Spinal cord (tissue), 10 donors: ENCODE measurements at places on chromosomes 12 and 14. TPM values are rescaled to one million over a fixed set of nuclear protein-coding genes. Genes with fewer than 3 reads are reported as not detected.

- H3K27ac ChIP-seq = no peak overlapping the region
- no peaks in the 10 kb centered on the region for H3K36me3 ChIP-seq
- no peak overlapping the region for H3K4me3 ChIP-seq
- no peaks in the 10 kb centered on the region for H3K4me1 ChIP-seq
Observed at GRCh38 chr12:91331371-91331770, 148.8 kb upstream of the DCN start.

DNA sequence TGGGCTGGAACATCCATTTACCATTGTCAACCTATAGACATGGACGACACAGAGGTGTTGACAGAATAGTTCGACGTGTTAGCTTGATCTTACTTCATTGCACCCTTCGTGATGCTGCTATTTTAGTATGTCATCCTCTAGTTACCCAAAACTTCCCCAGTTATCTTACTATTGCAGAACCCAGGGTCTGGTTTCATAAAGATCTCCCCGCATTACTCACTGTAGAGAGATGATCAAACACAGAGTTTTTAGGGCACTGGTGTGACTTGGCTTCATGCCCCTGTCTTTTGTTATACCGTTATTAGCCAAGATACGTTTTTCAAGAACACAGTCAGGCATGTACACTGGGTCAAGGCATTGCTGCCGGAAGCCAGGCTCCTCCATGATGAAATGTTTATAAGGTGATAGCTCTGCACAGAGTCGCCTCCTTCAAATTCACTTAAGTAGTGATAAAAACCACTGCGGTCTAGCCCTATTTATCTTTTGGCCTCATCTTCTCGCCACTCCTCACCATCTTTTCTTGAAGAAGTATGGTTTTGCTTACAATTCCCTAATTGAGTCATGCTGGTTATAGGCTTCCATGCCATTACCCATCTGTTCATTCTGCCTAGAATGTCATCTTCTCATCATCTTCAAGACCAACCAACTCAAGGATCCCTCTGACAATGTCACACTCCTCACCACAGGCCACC lies 1127.9 kb downstream of the VRK1 start:
- H3K27ac ChIP-seq = no peak overlapping the region
- H3K4me3 ChIP-seq = no peak overlapping the region
- DNase-seq = no peak
- H3K36me3 ChIP-seq = no peaks in the 10 kb centered on the region

The PIP4K2C gene
- total RNA-seq = 19.9 TPM

The TAS2R9 gene
- 1.4 TPM for total RNA-seq

DNA sequence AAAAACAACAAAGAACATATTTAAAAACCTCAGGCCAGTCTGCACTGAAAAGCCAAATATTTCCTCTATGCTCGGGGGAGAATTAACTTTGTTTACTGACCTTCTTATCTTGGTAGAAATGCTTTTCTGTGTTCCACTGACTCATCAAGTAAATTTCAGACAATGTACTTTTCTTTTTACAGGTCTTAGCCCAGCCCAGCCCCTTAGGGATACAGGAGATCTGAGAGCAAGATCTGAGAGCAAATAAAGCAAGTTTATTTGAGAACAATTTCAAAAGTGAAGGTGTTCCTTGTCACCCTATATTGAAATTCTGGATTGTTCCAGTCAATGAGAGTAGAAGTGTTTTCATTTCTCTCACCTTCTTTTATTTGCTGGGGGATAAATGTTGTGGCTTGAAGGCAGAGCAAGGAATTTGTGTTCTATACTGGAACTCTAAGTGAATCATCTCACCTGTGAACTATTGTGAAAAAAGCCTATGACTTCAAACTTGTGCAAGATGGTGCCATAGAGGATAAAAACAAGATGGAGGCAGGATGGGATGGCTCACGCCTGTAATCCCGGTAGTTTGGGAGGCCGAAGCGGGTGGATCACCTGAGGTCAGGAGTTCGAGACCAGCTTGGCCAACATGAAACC lies 7.9 kb upstream of the GPRC5A start:
- no peak overlapping the region for H3K27ac ChIP-seq
- no peaks in the 10 kb centered on the region for H3K4me1 ChIP-seq
- no peak for DNase-seq

- H3K27me3 ChIP-seq = no peaks in the 10 kb centered on the region
- H3K36me3 ChIP-seq = no peaks in the 10 kb centered on the region
- no peak overlapping the region for H3K27ac ChIP-seq
- DNase-seq = no peak
- no peaks in the 10 kb centered on the region for H3K4me1 ChIP-seq
Observed at GRCh38 chr14:66117600-66117999, 368.6 kb upstream of the CCDC196 start.

DNA sequence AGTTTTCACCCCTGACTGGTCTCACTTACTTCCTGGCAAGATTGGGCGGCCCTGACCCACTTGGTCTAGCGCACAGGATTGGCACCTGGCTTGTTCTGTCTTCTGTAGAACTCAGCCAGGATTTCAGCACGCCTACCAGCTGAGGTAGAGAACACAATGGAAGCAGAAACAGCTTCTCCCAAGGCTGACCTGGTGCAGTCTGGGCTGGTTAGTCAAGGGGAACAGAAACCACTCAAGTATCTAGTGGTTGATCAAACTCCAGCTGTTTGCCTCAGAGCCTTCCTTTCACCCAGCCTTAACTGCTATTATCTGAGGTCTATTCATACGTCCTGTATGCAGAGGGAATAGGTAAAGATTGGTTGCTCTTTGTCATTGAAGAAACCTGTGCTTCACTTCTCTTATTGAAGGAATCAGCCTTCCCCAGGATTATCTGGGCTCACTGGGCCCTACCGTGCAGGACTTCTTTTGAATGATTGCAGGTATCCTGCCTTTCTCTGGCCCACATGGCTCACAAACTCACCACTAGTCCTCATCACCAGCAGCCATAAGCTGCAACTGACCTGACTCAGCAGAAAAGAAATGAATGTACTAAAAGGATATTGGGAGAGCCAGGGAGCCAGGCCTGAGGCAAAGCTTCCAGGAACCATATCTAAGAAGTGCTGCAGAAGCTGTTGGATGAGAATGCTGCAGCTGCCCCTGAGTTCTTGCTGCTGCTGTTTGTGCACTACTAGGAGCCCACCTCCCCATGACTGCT lies 2.5 kb upstream of the PLEKHD1 start:
- no peak overlapping the region for H3K27ac ChIP-seq
- peaks cover 15% of the 10 kb centered on the region for H3K4me1 ChIP-seq
- H3K36me3 ChIP-seq = no peaks in the 10 kb centered on the region
- no peak overlapping the region for H3K4me3 ChIP-seq
- DNase-seq = no peak

- H3K27me3 ChIP-seq = no peaks in the 10 kb centered on the region
- H3K27ac ChIP-seq = no peak overlapping the region
- H3K36me3 ChIP-seq = no peaks in the 10 kb centered on the region
- H3K4me3 ChIP-seq = no peak overlapping the region
Observed at GRCh38 chr12:63070709-63071108, 80.3 kb downstream of the AVPR1A start.
